ENCODE measurements at places on chromosomes 6 and 20.
A peak's percentile ranks its signal among the peaks of the same experiment; 100 is the strongest.

DNA sequence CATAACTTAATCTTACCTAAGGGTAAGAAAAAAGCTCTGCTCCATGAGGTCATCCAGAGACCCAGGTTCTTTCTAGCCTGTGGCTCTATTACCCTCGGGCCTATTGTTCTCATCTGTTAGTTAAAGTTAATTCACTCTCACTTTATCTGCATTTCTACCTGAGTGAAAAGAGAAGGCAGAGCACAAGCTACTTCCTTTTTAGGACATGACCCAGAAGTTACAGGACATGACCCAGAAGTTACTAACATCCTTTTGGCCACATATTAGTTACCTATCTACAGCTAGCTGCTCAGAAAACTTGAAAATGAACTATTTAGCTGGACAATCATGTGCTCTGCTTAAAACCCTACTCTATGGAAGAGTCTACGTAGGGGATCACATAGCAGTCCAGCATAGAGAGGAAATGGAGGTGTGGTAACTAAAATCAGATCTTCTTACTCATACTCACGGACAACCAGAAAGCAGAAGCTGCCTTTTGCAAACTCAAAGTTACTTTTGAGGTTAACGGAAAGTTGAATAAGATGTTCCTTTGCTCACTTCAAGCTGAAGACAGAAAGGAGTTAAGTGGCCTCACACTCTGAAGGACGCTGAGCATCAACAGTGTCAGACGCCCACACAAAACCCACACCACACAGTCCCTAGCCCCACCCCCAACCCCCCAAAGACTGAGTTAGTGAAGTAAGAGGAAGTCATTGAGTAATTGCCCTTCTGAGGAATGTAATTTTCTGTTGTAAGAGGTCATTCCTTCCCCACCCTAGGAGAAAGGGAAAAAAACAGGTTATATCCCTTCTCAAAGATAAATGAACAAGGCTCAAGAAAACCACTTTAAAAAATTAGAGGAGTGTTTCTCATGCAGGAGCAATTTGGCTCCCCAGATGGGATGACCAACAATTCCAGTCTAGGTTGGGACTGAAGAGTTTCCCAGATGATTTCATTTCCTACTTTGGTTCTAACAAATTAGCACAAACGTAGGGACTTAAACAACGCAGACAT is 45.9 kb upstream of the TAB2 start:
- DNase-seq = no peak

- DNase-seq = no peak
Observed at GRCh38 chr20:18019068-18019467, 38.6 kb downstream of the OVOL2 start.

DNA sequence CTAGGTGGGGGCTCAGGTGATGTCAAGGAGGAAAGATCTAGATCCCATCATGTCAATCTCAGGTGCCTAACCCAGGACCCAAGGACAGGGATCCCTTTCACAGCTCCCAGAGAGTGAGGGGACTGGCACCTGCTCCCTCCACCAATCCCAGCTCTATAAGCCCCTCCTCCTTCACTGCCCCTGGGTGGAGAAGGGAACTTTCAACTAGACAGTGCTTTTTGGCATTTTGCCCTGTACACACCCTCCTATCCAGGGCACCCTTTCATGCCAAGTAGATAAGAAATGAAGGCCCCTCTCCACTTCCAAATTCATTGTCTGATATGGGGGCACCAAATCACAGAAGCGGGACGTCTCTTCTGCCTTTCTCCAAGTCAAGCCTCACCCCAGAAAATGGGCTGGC is 61.6 kb downstream of the MDGA1 start:
- DNase-seq = no peak

- DNase-seq = peak; percentile 15
Observed at GRCh38 chr6:91081452-91082067, 494.7 kb upstream of the MAP3K7 start.

GRCh38 chr6:1496092-1496491 is 106.7 kb downstream of the FOXF2 start:
- no peak for DNase-seq

- no peak for DNase-seq
Observed at GRCh38 chr20:21141825-21142224, 15.9 kb downstream of the KIZ start.

- no peak for DNase-seq
Observed at GRCh38 chr20:13671916-13672378, 33.2 kb upstream of the TASP1 start.

- DNase-seq = no peak
Observed at GRCh38 chr6:146422789-146423375, 120.8 kb upstream of the RAB32 start.

DNA sequence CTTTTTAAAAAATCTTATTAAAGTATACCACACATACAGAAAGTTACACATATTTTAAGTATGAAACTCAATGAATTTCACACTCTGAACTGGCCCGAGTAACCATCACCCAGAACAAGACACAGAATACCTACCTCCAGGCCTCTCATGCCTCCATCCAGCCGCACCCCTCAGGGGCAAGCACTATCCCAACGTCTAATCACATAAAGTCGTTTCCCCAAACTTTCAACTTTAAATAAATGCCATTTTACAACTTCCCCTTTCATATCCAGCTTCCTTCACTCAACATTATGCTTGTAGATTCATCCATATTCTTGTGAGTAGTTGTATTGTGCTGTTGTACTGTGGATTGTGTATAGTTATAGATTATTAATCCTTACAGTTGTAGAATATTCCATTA is 539.1 kb downstream of the CD83 start:
- DNase-seq = no peak

GRCh38 chr6:72826037-72826436 is 204.2 kb downstream of the KCNQ5 start:
- DNase-seq = no peak
